ENCODE measurements at places on chromosomes 5 and 9.

- no peak for DNase-seq
Observed at GRCh38 chr5:53902296-53902907, 342.0 kb downstream of the NDUFS4 start.

- no peak for DNase-seq
Observed at GRCh38 chr9:93549611-93550010, 26.8 kb upstream of the PHF2 start.

DNA sequence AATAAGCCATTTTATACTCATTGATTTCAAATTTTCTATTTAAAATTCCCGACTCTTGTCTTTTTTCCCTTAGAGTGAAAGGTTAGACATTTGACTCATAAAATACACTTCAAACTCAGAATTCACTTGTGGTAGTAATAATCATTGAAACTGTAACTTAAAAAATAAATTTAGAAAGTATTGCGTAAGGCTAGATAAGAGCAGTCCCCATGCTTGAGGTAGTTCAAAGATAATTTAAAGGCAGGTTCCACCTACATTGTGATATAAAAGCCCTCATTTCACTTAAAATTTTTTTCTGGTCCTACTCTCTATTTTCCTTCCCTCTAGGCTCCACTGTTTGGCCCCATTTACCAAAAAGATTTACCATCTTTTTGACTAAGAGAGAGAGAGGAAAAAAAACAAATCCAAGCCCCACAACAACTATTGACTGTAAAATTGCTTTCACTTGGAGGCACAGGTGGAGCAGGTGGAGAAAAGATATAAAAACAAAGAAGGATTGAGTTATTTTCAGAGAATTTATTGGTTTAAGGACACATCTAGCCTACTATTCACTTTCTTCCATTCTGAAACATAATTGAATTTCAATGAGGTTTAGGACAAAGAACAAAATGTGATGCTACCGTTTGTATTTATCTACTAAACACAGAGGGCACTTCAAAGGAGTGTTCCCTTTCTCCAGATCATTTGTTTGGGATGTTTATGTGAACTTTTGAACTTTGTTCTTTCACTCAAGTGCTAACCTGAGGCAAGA, 61.0 kb downstream of the FBXO4 start:
- DNase-seq: no peak

GRCh38 chr9:114811966-114812636, 6.3 kb upstream of the TNFSF15 start:
- no peak for DNase-seq

DNA sequence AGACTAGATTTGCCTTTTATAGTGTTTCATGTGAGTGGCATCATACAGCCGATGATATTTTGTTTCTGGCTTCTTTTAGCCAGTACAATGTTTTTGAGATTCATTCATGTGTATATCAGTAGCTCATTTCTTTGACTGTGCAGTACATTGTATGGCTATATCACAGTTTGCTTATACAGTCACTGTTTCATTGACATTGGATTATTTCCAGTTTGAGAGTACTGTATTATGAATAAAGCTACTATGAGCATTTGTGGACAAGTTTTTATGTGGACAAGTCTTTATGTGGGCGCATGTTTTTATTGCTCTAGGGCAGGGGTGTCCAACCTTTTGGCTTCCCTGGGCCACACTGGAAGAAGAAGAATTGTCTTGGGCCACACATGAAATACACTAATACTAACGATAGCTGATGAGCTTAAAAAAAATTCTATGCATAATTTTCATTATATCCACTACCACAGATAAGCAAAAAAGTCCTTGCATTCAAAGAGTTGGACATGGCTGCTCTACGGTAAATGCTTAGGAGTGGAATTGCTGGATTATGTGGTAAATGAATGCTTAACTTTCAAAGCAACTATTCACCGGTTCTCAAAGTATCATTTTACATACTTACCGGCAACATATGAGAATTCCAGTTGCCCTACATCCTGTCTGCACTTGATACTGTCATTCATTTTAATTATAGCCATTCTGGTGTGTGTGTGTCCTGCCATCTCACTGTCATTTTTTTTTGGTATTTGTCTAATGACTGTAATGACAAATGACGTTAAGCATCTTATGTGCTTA, 177.8 kb downstream of the RGS3 start:
- no peak for DNase-seq

DNA sequence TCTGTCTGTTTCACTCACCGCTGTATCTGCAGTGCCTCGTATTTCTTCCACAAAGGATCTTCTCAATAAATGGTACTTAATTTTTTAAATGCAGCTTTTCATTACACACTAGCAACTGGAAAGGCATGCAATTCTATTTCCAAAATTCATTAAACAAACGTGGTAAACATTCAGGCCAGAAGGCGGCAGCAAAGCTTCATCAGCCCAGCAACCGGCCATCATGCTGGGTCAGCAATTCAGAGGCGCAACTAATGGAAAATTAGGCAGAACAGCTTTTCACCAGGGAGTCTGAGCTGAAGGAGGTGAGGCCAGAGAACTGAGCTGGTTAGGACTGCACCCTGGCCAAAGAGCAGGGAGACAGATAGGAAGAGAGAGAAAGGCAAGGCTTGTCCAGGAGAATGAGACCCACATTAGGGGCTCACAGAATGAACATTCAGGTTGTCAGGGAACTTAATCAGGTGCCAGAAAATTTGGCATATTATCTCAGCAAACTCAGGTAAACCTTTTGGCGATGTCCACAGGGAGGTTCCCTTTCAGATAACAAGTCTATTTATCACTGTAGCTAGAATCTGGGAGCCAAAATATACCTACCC, 17.7 kb upstream of the RNF180 start:
- DNase-seq: no peak

GRCh38 chr5:163953901-163954300, 448.5 kb downstream of the MAT2B start:
- DNase-seq: no peak

- DNase-seq: no peak
Observed at GRCh38 chr5:150092159-150092787, 5.9 kb upstream of the CSF1R start.

DNA sequence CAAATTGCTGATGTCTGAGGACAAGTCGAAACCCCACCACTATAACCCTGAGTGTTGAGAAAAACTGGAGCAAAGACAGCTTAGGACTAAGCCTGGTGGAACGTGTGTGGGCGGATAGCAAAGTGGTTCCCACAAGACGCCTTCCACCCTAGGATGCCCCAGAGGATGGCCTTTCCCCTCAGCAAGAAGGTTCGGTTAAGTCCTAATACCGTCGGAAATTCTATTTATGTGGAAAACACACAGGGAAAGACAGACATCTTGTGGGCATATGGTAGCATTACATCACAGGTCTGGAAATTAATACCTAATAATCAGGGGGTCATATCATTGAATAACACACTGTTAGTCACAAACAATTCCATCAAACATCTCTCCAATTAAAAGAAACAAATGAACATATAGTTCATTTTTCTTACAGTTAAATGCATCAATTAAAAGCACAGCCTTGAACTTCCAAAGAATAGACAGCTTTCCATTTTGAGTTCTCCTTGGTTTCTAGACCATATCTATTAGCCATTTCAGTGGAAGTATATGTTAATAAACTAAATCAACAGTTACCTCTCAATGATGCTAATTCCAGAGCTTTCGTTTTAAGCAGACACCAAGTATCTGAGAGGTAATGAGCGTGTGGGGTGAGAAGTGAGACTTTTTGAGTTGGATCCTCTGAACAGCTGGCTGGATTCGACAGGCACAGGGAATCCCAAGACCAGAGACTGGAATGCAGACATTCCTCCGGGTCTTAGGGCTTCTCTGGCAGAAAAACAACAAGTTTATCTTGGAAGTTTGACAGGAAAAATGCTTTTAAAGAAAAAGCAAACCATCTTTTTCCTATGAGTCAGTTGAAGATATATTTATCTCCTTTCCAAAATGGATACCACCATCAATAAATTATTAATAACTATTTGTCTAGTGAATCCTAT, 2.9 kb upstream of the ICE1 start:
- no peak for DNase-seq

DNA sequence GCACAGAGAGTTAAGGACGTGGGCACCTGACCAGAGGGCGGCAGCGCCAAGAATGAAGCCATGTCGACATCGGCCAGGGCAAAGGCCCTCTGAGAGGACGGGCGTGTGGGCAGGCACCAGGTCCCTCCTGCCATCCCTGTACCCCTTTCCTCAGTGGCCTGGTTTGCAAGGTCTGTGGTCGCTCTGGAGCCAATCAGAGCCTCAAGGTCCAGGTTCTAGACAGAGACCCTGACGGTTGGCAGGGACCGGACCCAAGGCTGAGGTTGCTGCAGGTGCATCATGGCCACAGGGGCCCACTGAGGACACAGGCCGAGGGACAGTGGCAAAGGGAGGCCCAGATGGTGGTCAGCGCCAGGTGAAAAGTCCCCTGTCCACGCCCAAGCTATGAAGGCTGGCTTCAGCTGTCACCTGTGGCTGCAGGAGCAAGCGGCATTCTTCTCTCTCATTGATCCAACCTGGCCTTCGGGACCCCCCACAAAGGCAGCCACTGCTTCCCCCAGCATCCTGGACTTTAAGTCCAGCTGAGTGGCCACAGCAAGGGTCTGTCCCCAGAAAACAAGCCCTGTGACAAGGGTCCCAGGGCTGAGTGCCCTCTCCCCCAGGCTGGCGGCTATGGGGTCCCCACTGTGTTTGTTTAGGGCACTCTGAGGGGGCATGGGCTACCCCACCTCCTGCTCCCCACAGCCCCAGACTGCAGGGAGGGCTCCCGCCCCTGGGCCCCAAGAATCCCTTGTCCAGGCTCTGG, 48.9 kb downstream of the VAV2 start:
- DNase-seq: no peak

GRCh38 chr9:93891050-93891449, 64.1 kb downstream of the BARX1 start:
- no peak for DNase-seq

GRCh38 chr5:177313561-177314259, 2.0 kb upstream of the MXD3 start:
- DNase-seq: no peak

DNA sequence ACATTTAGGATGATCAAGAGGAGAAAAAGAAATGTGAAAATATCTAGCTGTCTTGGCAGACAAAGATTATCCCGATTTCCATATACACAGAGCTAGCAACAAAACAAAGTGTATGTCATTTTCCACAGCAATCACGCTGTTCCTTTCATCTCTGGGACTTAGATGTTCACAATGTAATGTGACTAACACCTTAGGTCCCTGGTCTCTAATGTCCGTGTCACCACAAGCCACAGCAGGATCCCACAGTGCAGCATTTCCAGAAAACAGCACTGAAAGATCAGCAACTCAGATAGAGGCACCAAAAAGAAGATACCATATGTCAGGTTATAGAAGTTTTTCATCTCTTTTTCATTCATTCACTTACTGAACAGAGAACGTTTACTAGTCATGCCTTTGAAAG, 118.0 kb upstream of the TNPO1 start:
- no peak for DNase-seq

DNA sequence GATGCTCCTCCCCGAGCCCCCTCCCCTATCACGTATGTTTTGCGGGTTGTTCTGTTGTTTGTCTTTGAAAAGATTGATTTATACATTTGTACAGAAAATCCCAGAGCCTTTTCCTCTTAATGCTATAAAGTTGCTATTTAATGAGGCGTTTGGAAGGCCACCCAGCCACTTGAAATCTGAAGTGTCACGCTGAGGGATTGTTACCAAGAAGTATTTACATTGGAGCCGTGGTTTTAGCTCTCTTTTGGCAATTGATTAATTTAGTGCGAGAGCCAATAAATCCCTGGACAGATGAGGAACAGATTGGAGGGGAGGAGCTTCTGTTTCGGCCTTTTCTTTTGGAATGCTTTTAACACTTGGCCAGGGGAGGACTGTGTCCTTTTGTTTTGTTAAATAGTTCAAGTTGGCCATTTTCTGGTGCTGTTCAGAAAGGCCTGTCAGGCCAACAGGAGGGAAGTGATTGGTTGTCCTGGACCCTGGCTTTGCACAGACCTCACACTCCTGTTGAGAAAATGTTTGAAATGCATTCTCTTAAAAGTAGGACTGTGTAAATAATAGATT, 250.2 kb downstream of the PDZD2 start:
- DNase-seq: no peak

DNA sequence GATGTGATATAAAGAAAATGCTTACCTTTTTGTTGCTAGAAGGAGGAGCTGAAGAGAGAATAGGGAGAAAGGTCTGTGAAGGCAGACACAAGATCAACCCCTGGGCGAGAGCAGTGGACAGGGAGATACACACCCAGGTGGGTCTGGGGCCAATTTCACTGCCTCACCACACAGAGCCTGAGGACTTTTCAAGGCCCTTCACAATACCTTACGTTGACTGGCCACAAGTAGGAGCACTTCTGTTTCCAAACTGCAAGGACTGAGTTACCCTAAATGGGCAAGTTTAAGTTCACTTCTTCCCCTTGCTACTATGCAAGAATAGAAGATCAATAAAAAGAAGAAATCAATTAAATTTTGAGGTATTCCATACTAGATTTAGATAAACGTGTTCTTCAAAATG, 174.5 kb upstream of the SLC12A2 start:
- DNase-seq: no peak

DNA sequence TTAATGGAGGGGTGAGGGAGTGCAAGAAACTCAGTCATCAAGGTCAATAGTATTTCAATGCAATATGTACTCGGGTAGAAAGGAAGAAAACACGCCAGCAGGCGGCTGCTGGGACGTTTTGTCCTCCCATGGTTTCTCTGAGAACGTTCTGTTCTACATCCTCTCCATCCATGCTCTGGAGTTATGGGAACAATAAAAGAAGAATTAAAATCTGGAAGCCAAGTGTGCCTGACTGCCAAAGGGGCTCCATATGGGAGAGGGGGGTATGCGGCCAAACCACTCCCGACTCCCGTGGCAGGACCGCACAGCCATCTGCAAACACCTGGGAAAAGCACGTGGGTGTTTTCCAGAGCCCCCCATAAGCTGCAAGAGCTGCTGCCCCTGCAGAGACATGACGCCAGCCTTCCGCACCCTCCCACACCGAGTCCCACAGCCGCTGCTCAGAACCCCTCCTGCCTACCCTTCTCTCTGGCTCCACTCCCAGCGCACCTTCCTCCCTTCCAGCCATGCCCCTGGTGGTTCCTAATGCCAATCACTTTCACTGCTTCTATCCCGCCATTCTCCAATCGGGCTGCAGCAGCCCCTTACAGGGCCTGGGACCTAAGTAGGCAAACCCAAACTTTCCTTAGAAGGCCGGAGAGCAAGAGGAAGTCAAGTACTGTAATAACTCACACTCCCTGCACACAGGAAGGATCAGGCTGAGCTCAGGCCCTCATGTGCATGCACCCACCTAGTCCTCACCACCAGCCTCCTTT, 241.6 kb downstream of the SYK start:
- no peak for DNase-seq

GRCh38 chr5:175253597-175253996, 190.4 kb downstream of the DRD1 start:
- no peak for DNase-seq
